ENCODE measurements at places on chromosomes 11 and 22.

DNA sequence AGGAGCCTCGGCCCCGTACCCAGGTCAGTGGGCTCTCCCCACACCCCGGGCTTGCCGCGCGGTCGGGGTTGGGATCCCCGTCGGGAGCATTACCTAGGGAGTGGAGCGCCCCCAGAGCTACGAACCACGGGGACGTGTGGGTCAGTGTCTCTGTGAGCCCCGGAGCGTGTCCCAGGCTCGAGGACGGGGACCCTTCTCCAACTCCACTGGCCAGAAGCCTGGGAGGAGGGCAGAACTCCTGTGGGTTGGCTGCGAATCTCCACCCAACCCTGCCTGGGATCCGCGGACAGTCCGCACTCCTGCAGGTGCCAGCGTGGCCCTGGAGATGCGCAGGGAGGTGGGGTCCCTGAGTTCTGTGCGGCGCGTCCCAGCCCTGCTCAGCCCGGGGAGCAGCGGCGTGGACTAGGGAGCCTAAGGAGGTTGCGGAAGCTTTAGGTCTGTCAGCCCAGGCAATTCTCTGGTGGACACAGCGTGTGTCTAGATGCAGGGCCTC lies 346 bp downstream of the PPFIBP2 start:
- H3K4me3 ChIP-seq = peak overlapping the region; percentile 80
- H3K36me3 ChIP-seq = no peaks in the 10 kb centered on the region
- no peak for DNase-seq
- H3K4me1 ChIP-seq = no peaks in the 10 kb centered on the region
- peak overlapping the region; percentile 94 for H3K27ac ChIP-seq
- H3K27me3 ChIP-seq = no peaks in the 10 kb centered on the region

DNA sequence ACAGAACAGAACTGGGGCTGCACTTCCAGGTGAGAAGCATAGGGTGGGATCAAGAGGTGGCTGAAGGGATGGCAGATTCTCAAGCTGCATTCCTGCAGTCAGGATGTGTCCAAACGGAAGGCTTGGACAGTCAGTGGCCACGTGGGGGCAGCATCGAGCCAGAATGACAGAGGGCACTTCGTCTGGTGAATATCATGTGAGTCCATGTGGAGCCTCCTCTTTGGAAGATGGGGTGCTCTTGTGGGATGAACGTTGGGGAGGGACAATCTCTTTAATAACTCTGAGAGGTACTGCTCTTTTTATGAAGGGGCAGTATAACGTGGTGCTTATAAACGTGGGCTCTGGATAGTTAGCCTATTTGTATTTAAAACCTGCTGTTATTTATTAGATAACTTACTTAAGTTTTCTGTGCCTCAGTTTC lies 154.9 kb upstream of the NAV2 start:
- no peaks in the 10 kb centered on the region for H3K27me3 ChIP-seq
- H3K4me1 ChIP-seq = peaks cover 12% of the 10 kb centered on the region
- H3K36me3 ChIP-seq = no peaks in the 10 kb centered on the region
- no peak overlapping the region for H3K27ac ChIP-seq
- H3K4me3 ChIP-seq = no peak overlapping the region
- peak; percentile 87 for DNase-seq

- no peak for DNase-seq
- H3K4me1 ChIP-seq = no peaks in the 10 kb centered on the region
- H3K27me3 ChIP-seq = no peaks in the 10 kb centered on the region
- no peak overlapping the region for H3K27ac ChIP-seq
- no peaks in the 10 kb centered on the region for H3K36me3 ChIP-seq
- no peak overlapping the region for H3K4me3 ChIP-seq
Observed at GRCh38 chr11:112128483-112129121, 35.3 kb downstream of the IL18 start.

- no peaks in the 10 kb centered on the region for H3K27me3 ChIP-seq
- no peak for DNase-seq
- no peak overlapping the region for H3K4me3 ChIP-seq
- H3K36me3 ChIP-seq = no peaks in the 10 kb centered on the region
- H3K27ac ChIP-seq = no peak overlapping the region
Observed at GRCh38 chr11:36212564-36213392, 76.4 kb downstream of the COMMD9 start.

GRCh38 chr11:70322666-70323065 lies 52.2 kb downstream of the PPFIA1 start:
- no peaks in the 10 kb centered on the region for H3K27me3 ChIP-seq
- no peak overlapping the region for H3K27ac ChIP-seq
- DNase-seq = no peak
- no peaks in the 10 kb centered on the region for H3K4me1 ChIP-seq
- H3K36me3 ChIP-seq = peaks cover 11% of the 10 kb centered on the region

Data from right atrium auricular region (tissue), 2 donors.